ENCODE measurements at places on chromosomes 16 and 17.

GRCh38 chr16:46862555-46863447 lies 21.4 kb upstream of the GPT2 start:
- no peaks in the 10 kb centered on the region for H3K27me3 ChIP-seq
- peaks cover 7% of the 10 kb centered on the region for H3K4me1 ChIP-seq
- no peaks in the 10 kb centered on the region for H3K36me3 ChIP-seq
- H3K27ac ChIP-seq: no peak overlapping the region

DNA sequence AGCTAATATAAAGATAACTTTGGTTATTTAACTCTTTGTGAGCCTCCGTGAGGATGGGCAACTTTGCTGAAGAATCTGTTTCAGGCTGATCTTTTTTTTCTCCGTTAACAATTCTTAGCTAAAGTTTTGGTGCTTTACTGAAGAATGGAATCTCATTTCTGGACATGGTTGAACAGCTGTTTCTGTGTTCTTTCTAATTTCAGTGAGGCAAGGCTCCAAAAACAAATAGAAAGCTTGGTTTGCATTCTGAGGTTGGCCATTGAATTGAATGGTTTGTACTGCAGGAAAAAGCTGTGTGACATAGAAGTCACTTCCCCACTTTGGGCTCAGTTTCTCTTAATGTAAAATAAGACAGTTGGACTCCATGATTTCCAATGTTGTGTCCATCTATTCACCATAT lies 22.3 kb upstream of the HLF start:
- peaks cover 21% of the 10 kb centered on the region for H3K27me3 ChIP-seq

DNA sequence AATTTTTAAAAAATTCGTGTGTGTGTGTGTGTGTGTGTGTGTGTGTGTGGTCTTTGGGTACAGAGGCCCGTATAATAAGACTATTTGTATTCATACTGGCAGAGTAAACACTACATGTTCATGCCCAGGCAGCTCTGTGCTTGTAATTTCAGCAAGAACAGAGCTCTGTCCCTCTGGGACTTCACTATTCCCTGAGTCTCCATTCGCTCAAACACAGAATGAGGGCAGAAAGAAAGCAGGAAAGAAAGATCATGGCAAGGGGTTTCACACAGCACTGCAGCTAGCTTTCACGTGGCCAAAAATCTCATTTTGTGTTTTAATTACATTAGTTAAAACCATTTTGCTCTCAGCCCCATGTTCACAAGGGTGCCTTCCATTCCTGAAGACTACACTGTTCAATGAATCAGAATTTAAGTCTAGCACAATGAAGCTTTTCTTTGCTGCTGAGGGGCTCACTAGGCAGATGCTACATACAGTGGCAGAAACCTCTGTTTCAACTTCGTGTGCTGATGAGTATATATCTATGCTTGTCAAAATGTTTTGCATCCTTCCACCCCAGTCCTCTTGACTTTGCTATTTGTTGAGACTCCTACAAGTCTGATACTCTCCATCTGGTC lies 198.4 kb upstream of the C17orf78 start:
- H3K36me3 ChIP-seq: peaks cover 10% of the 10 kb centered on the region
- no peak for DNase-seq
- no peak overlapping the region for H3K27ac ChIP-seq
- H3K4me1 ChIP-seq: peaks cover 4% of the 10 kb centered on the region
- H3K27me3 ChIP-seq: no peaks in the 10 kb centered on the region

DNA sequence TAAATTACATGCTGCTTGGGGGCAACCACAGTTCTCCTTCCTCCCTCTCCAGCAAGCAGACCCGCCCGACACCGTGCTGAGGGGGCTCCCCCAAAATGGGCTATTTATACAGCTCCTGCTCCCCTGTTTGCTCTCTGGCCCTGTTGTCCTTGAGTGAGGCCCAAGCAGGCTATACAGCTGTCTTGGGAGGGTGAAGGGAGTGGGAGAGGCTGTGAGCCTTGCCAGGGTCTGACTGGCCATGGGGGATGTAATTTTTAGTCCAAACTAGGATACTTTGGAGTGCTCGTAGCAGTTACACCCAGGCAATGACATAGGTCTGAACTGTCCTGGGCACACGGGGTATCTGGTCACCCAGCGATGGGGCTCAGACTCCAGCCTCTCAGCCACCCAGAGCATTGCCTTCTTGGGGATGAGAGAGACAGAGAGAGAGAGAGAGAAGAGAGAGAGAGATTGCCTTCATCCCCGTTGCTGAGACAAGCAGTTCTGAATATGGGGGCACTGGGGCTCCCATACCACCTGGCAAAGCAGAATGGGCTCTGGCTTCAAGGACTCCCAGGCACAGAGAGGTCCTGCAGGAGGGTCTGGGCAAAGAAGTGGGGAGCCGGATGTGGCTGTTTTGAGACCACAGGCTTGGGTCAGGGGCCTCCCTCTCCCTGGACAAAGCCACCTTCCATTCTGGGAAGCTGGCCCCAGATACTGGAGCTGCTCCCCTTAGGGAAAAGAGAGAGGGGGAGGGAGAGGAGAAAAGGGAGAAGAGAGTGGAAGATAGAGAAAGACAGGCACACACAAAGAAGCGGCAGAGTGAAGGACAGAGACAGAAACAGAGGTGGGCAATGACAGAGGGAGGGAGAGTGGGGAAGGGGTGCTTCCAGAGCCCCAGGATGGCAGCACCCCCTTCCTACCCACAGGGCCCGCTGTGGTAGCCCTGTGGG lies 10.7 kb upstream of the TMEM92 start:
- no peak overlapping the region for H3K4me3 ChIP-seq
- H3K36me3 ChIP-seq: no peaks in the 10 kb centered on the region
- H3K27me3 ChIP-seq: peaks cover 21% of the 10 kb centered on the region
- H3K4me1 ChIP-seq: peaks cover 49% of the 10 kb centered on the region
- DNase-seq: no peak

GRCh38 chr17:40937384-40937819 lies at the start of gene KRT23:
TSS of gene KRT23 (minus strand) at chr17:40937646. CDS start at chr17:40936603, 1,043 bp downstream.
- H3K4me1 ChIP-seq: peaks cover 19% of the 10 kb centered on the region
- DNase-seq: no peak
- peak within 1 kb of the TSS; percentile 87 for H3K4me3 ChIP-seq

DNA sequence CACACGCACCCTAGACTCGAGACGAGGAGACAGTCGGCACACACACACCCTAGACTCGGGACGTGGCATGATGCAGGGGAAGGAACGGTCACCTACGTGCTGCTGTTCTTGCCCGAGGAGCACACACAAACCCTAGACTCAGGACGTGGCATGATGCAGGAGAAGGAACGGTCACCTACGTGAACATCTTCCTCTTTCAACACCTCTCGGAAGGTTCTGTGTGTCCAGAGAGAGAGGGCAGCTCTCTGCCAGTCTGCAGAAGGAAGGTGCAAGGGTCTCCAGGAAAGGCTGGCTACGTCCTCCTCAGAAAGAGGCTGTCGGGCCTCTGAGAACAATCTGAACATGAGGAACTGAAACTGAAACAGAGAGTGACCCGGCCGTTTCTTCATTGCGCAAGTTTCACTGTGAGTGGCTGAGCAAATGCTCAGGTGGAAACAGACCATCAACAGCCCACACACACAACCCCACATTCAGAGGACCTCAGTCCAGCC lies 43.4 kb downstream of the ZNF276 start:
- DNase-seq: no peak
- H3K4me1 ChIP-seq: no peaks in the 10 kb centered on the region
- H3K27ac ChIP-seq: no peak overlapping the region
- no peak overlapping the region for H3K4me3 ChIP-seq

DNA sequence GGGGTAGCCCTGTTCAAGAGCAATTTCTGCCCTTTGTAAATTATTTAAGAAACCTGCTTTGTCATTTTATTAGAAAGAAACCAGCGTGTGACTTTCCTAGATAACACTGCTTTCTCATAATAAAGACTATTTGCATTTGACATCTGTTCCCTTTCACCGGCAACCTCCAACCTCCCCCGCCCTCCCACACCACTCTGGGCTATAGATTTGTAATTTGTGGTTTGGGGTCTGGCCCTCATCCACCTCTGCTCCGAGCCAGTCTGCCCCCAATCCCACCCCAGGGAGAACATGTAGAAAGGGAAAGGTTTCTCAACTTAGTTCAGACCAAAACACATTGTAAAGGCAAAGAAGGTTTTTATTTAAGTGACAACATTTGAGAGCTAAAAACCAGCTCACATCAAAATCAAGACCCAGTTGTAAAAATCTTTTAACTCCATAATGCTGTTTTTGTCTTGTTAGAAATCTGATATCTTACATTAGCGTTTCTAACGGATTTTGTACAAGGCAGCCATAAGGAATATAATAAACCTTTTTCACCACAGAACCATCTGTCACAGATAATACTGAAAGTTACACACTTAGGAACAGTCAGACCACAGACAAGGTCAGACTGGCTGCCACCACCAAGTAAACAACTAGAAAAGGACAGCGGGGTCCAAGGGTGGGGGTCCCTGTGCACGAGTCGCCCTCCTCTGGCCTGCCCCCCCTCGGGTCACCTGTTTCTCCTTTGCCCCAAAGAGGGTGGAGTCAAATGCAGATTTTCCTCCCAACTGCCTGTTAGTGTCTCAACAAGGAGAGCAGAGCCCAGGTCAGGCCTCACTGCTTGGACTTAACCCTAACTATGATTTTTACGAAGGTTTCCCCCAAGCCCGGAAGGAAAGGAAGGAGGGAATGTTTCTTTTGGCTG lies 6.9 kb downstream of the PIMREG start:
- DNase-seq: no peak
- no peaks in the 10 kb centered on the region for H3K36me3 ChIP-seq
- no peak overlapping the region for H3K4me3 ChIP-seq

- no peak within 1 kb of the TSS for H3K27ac ChIP-seq
- no peaks in the 10 kb centered on the region for H3K36me3 ChIP-seq
- peaks cover 65% of the 10 kb centered on the region for H3K27me3 ChIP-seq
- peak within 1 kb of the TSS; percentile 71 for H3K4me3 ChIP-seq
These were observed at the start of gene USH1G for GRCh38 chr17:74922694-74923537. TSS of gene USH1G (minus strand) at chr17:74923255. CDS start at chr17:74923073, 182 bp downstream.

GRCh38 chr17:51154176-51154575 lies 817 bp downstream of the NME1 start:
- no peak for DNase-seq
- H3K27ac ChIP-seq: no peak overlapping the region
- peaks cover 7% of the 10 kb centered on the region for H3K4me1 ChIP-seq
- peaks cover 12% of the 10 kb centered on the region for H3K36me3 ChIP-seq
- H3K4me3 ChIP-seq: no peak overlapping the region

DNA sequence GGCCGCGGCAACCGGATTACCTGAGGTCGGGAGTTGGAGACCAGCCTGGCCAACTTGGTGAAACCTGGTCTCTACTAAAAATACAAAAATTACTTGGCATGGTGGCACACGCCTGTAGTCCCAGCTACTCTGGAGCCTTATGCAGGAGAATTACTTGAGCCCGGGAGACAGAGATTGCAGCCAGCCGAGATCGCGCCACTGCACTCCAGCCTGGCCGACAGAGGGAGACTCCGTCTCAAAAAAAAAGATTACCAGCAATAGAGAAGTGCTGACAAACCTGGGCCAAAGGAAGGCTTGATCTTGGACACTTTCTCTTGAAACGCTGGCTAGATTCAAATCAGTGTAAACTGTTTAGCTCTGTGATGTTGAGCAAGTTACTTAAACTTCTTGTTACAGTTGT lies 4.3 kb downstream of the MT1H start:
- peak overlapping the region; percentile 25 for H3K27ac ChIP-seq
- H3K27me3 ChIP-seq: peaks cover 97% of the 10 kb centered on the region
- peak overlapping the region; percentile 80 for H3K4me3 ChIP-seq
- no peaks in the 10 kb centered on the region for H3K36me3 ChIP-seq
- H3K4me1 ChIP-seq: peaks cover 3% of the 10 kb centered on the region

DNA sequence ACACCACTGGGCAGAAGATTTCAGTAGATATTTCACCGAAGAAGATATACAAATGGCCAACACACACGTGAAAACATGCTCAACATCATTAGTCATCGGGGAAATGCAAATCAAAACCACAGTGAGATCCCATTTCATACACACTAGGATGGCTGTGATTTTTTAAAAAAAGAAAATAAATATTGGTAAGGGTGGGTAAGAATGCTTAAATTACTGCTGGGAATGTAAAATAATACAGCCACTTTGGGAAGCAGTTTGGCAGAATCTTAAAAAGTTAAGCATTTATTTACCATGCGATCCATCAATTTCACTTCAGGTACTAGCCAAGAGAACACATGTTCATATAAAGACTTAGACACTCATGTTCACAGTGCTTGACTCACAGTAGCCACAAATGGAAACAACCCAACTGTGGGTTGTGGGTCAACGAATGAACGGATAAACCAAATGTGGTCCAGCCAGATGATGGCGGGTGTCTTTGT lies 6.5 kb upstream of the C16orf74 start:
- H3K27me3 ChIP-seq: peaks cover 43% of the 10 kb centered on the region
- DNase-seq: no peak
- no peak overlapping the region for H3K4me3 ChIP-seq
- H3K36me3 ChIP-seq: no peaks in the 10 kb centered on the region

- no peaks in the 10 kb centered on the region for H3K36me3 ChIP-seq
- no peak overlapping the region for H3K4me3 ChIP-seq
- peaks cover 5% of the 10 kb centered on the region for H3K4me1 ChIP-seq
- H3K27me3 ChIP-seq: peaks cover 3% of the 10 kb centered on the region
- no peak for DNase-seq
- no peak overlapping the region for H3K27ac ChIP-seq
These were observed 61.7 kb upstream of the ZNF469 start for GRCh38 chr16:88320947-88321634.

GRCh38 chr17:57568340-57568739 lies 176.8 kb downstream of the CCDC182 start:
- H3K36me3 ChIP-seq: peaks cover 29% of the 10 kb centered on the region
- no peak overlapping the region for H3K4me3 ChIP-seq
- no peak overlapping the region for H3K27ac ChIP-seq
- no peak for DNase-seq
- H3K27me3 ChIP-seq: no peaks in the 10 kb centered on the region
- peaks cover 43% of the 10 kb centered on the region for H3K4me1 ChIP-seq

- H3K4me3 ChIP-seq: no peak overlapping the region
- H3K27me3 ChIP-seq: peaks cover 6% of the 10 kb centered on the region
- no peak for DNase-seq
- no peak overlapping the region for H3K27ac ChIP-seq
- H3K36me3 ChIP-seq: no peaks in the 10 kb centered on the region
These were observed 117.9 kb upstream of the GPR139 start for GRCh38 chr16:20191566-20191965.

DNA sequence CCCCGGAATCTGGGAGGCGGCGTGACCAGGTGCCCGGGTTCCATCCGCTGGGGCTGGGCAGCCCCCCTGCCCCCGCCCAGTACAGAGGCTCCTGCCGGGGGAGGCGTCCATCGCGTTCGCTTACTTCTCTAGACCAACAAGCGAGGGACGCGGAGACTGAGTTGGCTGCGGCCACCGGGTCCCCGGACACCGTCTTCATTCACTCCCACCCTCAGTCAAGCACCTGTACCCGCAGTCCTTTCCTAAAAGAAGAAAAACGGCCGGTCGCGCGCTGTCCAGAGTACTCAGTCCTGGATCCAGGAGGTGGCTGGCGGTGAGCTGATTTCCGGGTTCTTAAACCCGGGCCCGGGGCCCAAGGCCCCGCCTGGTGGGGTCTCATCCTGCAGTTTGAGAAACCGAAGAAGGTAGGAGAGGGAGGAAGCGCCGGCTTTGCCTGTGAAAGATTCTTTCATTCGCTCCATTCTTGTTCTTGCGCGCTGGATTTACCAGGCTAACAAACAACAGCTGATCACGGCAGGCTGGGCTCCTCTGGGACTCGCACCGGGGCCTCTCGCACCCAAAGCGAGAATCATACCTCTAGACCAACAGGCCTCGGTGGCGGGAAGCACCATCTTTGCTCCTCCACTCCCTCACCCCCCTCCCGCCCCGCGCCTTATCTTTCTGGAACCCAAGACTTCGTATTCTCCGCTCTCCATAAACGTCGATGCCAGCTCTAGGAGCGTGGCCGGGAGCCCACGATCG lies 17.4 kb upstream of the OR1F1 start:
- no peak overlapping the region for H3K27ac ChIP-seq
- peak overlapping the region; percentile 64 for H3K4me3 ChIP-seq
- H3K27me3 ChIP-seq: peaks cover 79% of the 10 kb centered on the region
- DNase-seq: no peak
- H3K4me1 ChIP-seq: peaks cover 9% of the 10 kb centered on the region

Measured in type B pancreatic cell (in vitro differentiated cells).